ENCODE measurements at places on chromosomes 12 and 14.

- peak; percentile 18 for DNase-seq
These were observed 25.7 kb downstream of the FGF23 start for GRCh38 chr12:4353785-4354208.

DNA sequence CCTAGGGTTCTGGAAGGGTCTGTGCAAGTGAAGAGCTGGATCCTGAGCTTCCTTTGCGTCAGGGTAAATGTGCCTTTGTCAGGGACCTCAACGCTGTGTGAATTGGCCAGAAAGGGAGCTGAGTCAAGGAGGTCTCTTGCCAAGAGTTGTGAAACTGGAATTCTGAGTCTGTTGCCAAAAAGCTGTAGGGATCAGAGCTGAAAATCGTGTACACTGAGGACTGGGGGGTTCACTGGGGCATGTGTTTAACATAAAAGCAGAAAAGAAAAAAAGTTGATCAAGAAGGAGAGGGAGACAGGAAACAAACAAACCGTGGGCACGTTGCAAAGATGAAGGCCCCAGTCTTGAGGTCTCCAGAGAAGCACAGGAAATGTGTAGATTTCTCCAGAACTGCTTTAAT is 1081.5 kb downstream of the VRK1 start:
- DNase-seq, result no peak

DNA sequence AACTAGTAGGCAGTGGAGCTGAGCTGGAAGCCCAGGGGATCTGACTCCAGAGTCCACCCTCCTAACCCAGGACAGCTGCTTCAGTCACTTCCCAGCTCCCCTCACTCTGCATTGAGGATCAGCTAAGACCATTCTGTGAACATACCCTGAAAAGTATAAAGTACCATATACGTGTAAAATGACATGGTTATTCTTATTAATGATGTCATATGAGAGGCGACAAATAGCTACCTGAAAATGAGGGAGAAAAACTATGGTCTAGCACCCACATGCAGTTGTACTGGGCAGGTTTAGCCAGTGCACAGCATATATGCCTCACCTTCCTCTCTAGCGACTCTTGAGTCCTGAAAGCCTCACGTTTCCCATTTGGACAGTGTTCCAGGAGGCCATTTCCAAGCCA is 461.9 kb downstream of the RAD51B start:
- no peak for DNase-seq

DNA sequence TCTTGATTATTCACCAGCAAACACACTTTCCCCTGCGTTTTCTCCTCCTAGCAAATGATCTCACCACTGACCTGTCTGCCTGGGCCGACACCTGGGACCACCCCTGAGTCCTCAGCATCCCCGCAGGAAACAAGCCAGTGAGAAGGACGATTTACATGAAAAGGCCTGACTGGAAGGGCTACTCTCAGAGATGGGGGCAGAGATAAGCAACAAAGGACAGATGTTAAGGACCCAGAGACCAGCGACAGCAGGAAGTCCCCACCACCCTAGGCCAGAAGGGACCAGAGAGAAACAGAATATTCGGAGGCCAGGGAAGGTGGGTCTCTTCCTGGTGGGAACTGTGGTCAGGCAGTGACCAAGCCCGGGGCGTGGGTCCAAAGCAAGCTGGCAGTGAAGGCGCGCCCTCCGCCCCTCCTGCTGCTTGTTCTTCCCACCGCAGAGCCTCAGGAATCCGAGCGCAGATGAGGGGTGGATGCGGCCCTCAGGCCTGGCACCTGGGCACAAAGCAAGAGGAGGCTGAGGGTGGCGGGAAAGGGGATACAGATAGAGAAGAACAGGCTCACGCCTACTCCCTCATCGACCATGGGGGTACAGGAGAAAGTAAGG is 55.8 kb downstream of the STX2 start:
- DNase-seq, result no peak

GRCh38 chr12:67890726-67891258 is 98.5 kb upstream of the IFNG-AS1 start:
- no peak for DNase-seq

DNA sequence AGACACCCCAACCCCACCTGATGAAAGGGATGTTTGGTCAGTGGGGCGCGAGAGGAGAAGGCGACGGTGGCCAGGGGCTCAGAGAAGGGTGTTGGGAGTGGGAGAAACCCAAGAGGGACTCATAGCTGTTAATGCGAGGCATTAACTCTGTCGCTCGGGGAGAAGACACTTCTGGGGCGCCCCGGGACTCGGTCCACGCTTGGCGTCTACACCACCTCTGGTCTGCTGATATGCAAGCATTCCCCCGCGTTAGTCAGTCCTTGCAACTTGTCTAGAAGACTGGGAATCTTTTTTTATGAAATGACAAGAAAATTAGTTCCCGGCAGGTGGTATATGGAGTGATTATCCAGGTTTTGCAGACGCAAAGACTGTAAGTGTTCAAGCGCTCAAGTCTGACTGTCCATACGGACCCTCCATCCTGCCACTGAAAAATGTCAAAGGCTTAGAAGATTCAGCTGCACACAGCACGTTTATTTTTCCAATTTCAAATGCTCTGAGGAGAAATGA is 360 bp upstream of the SLC35F4 start:
- no peak for DNase-seq
